Small intestine (tissue), 16 donors: ENCODE measurements at places on chromosomes 6 and 20.

DNA sequence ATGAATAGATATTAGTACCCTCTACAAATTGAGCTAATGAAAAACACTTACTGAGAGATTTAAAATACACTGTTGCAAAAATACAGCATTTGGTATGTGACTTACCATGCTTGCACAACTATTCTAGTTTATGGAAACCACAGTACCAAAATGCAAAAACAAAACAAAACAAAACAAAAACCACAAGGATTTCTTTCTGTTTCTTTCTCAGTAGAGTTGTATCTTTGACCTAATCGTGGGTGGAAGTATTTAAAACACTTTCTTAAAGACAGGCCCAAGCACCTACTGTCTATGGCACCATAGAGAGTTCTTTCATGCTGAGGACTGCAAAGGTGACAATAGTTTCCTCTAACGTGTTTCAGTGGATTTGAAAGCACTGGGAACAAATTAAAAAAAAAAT lies 95.3 kb upstream of the C6orf118 start:
- no peak for DNase-seq

DNA sequence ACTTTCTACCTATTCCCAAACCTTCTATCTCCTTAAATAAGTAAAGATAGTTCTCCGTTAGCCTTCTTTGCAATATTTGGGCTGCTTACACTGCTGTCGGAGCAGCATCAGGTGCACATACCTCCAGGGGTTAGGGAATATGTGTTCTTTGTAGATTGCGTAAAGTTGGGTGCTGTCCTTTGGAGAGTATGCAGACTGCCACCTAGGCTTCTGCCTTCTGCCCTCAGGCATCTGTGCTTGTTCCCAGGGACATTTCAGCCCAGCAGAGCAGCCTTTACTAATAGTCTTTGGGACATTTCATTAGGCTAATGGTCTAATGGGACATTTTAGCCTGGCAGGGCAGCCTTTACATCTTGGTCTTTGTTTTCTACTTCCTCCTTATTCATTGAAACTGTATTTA lies 260.6 kb downstream of the TPBG start:
- DNase-seq = no peak

DNA sequence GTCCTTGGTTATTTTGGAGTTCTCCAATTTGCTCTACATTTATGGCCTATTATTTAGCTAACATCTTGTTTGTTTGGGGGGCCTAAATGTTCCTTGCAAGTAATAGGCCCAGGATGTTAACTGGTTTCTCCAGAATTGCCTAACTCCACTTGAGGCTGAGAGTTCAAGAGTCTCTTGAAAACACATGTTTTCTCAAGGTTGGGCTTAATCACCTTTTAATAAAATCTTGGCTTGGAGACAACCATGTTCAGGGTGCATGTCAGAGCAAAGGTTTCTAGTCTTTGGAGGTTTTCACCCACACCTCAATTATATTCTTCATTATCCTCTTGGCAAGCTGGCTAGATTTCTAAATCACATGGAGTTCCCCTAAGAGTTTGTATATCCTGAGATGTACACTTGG lies 54.2 kb downstream of the KLHL31 start:
- DNase-seq = peak; percentile 61

DNA sequence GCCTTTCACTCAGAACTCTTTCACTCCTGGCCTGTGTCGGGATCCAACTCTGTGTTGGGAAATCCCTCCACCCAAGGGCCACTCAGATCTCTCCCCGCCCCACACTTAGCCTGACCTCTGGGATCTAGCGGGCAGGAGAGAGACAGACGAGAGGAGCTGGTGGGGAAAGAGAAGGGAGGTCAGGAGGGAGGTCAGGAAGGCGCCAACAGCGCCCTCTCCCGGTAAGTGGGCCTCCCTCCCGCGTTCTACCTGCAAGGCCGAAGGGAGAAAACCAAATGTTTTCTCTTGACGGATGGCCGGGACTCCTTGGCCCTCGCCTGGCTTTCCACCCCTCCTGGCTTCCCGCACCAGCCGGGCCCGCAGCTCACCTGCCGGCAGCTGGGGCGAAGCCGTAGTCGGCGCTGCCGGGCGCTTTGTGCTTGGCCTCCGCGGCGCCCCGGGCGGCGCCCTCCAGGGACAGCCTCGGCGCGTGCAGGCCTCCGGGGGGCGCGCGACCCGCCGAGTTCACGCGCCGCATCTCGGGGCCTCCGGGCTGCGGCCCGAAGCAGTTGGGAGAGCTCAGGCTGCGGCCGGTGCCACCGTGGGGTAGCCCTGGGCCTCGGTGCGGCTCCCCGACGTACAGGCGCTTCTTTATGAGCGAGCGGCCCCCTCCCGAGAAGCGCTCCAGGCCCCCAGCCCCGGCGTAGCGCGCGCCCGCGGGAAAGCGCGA lies 38.2 kb downstream of the C6orf132 start:
- no peak for DNase-seq

- DNase-seq = peak; percentile 12
These were observed 42.9 kb downstream of the BCAS4 start for GRCh38 chr20:50837532-50838321.
